Naive B cell (primary cell): ENCODE measurements at places on chromosomes 11 and 22.

- no peak for DNase-seq
Observed at GRCh38 chr11:69388210-69388609, 93.3 kb upstream of the LINC01488 start.

GRCh38 chr22:30783021-30783420, 88.3 kb downstream of the OSBP2 start:
- no peak for DNase-seq

GRCh38 chr11:62842171-62842741, 2.9 kb upstream of the WDR74 start:
- DNase-seq: peak; percentile 27

DNA sequence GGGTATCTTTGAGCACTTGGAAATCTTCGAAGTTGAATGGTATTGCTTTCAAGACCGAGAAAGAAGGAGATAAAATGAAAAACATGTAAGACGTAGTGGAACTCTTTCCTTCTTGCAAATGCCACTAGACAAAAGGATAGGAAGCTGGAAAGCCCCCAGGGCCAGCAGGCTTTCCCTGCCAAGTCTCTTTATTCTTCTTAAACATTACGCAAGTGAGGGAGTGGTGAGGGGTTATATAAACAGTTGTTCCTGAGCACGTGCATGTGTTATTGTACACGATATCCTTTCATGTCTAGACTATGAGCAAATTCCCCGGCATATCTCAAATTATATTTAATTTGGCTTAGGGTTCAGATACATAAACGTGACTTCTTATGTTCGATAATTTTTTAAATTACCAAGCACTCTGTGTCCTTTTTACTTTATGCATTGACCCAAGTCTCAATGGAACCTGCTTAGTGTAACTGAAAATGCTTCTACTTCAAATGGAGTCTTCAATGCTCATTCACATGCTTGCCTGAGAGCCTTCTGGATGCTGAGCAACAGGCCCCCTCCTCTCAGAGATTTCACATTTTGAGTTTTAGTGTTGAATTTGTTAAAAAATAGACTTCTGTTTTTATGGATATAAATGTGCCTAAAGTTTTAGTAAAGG, 59.0 kb downstream of the PPP2R1B start:
- DNase-seq: no peak

DNA sequence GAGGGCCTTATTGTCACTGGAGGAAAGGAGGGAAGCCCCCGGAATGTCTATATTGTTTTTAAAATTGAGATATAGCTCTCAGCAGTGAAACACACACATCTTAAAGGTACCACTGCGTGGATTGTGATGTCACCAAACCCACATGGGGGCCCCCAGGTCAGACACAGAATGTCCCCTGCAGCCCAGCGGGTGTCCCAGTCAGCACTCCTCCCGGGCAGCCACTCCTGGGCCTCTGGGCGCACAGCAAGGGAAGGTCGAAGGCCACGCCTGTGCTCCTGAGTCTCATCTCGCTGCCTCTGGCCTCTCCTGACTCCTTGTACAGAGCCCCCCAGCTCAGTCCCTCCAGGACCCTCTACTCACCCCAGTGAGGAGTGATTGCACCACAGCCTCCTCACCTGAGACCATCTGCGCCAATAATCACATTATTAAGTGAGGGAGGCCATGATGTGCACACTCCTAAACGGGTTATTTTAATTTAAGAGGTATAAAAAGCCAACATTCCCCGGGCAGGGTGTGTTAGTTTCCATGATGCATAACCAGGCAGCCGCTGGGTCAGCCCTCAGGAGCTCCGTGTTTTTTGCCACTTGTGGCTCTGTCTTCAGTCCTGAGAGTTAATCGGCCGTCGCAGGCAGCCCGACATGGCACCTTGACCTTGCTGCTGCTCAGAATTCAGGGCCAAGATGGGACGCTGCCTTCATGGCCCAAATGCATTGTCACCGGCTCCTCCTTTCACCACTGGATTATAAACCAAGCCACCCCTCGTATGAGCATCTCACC, 1089.3 kb downstream of the BRD1 start:
- no peak for DNase-seq
